ENCODE measurements at places on chromosomes 7 and 10.

DNA sequence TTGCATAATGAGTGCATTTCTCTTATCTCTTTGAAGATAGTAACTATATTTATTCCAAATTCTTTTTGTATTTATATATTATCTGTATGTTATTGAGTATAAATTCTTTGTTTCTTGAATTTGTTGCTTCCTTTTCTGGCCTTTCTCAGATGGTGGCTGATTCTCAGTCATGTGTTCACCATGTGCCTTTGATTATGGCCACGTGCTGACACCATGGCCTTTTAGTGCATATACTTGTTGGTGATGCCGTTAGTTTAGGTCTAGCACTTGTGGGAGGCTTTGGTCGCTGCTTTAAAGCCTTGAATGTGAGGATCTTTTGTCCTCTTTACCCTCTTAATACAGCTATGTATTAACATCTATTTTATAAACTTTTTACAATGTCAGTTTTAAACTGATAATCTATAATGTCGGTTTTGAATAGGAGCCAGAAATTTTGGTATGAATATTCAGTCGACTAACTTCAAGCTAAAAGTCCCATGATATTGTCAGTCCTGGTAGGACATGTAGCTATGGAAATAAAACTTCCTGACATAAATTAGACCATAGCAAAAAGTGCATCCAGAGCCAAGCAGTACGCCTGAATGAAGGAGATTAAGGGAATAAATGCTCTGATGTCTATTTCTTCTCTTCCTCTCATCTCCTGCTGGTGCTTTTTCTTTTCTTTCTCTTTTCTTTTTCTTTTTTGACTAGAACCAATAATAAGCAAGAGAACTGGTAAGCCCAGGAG lies 130.3 kb downstream of the GNAI1 start:
- DNase-seq = no peak

DNA sequence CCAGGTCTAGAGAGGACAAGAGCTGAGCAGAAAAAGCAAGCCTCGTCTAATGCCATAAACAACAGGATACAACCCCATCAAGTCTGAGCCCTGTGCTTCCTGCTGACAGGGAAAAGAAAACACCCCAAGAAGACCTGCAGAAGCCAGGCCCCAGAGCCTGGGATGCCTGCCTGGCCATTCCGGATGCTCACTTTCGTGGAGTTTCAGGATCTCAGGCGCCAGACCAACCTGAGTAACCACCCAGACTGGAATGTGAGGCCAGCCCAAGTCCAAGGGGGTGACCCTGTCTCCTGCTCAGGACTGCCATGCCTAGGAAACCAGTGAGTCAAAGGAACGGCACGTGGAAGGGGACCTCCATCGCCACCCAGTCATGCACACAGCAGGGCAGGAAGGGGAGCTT lies 74.3 kb downstream of the PLXNA4 start:
- no peak for DNase-seq

- no peak for DNase-seq
Measured at GRCh38 chr7:36739351-36739750, 15.1 kb upstream of the AOAH start.

- DNase-seq = no peak
Measured at GRCh38 chr7:84792231-84792893, 394.5 kb downstream of the SEMA3D start.

GRCh38 chr10:73584737-73585136 lies 6.4 kb downstream of the USP54 start:
- DNase-seq = no peak

GRCh38 chr10:96122824-96123223 lies 7.3 kb upstream of the ZNF518A start:
- DNase-seq = no peak

DNA sequence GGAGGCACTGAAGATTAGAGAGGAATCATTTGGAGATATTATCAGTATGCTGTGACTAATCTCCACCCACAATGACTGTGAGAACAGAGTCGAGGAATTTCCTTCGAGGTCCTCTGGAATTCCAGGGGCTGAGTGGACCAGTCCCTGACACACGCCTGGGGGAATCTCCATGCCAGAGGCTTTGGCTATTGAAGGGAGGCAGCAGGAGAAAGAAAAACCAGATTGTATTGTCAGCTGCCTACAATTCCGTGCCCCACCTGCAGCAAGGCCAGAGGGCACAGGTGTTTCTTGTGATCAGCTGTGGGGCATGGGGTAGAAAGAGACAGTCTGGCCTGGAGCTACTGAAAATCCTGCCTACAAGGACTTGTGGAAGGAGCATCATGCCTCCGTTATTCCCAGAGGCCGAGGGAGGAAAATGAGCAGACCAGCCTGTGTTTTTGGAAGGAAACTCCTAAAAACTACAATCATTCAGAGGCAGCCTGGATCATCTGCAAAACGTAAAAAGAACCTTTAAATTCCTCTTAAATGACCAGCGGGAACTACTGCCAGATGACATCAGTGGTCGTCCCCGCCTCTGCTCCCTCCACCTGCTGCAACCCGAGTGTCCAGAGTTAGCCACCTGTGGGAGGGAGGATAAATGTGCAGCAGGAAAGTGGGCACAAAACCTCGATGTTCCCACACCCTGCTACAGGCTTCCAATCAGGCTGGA lies 25.4 kb upstream of the ANK3 start:
- no peak for DNase-seq

GRCh38 chr7:6164491-6164890 lies 107.9 kb downstream of the CYTH3 start:
- DNase-seq = no peak

Measured in NCI-H82 (cell line).